ENCODE measurements at places on chromosomes 3 and 15.

- no peak for DNase-seq
These were observed 95.8 kb upstream of the WNT7A start for GRCh38 chr3:13975686-13976085.

GRCh38 chr3:167012691-167013090 is 367.4 kb downstream of the ZBBX start:
- no peak for DNase-seq

GRCh38 chr3:80338366-80338765 is 570.6 kb upstream of the ROBO1 start:
- no peak for DNase-seq

DNA sequence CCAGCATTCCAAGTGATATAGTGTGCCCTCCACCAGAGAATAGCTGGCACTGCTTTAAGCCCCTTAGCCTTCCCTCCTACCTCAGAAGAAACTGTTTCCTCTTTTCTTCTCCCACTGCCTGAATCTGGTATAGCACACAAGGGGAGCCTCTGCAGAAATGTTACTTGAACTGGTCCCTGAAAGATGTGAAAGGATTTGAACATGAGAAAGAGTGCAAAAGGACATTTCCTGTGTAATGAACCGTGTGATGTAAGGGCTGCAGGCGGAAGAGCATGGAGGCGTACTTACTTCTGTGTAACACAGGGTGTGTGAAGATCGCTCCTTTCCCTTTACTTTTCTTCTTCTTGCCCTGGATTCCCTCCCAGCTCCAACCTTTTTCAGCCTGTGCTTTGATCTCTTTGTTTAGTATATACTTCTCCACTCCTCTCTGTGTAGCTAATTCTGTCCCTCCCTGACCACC is 8.4 kb downstream of the TMOD3 start:
- no peak for DNase-seq

DNA sequence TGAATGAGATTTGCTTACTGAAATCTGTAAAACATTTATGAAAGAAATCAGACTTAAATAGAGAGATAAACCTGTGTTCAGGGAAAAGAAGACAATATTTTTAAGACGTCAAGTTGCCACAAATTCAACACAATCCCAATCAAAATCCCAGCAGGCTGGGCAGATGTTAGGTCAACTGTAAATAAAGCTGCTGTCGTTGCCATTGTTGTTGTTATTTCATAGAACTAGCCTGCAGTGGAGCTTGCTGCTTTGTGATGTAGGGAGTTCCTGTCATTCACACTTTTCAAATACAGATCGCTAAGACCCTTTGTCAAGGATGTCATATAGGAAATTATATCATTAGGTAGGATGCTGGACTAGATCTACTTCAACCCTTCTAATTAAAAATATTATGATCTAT is 123.1 kb downstream of the NEO1 start:
- DNase-seq, result no peak

DNA sequence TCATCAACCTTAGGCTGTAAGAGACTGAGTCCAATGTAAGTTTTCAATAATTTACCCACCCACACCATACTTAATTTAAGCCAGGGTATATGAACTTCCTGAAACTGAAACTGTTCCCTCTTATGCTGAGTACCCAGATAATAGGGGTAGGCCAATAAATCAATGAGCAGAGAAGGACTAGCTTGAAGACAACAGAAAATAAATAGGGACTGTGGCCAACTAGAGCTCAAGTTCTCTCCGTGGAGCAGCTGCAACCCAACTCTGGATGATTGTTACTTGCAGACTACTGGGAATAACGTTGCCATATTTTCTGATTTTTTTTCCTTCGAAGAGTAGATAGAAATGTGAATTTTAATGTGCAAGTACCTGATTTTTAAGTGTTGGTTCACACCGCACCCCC is 128.0 kb downstream of the ATG7 start:
- no peak for DNase-seq

GRCh38 chr3:185699927-185700326 is 113.8 kb downstream of the SENP2 start:
- no peak for DNase-seq

GRCh38 chr3:122975163-122975923 is 52.2 kb downstream of the SEMA5B start:
- no peak for DNase-seq

- DNase-seq, result no peak
These were observed 1.0 kb downstream of the ULK3 start for GRCh38 chr15:74841891-74842373.

DNA sequence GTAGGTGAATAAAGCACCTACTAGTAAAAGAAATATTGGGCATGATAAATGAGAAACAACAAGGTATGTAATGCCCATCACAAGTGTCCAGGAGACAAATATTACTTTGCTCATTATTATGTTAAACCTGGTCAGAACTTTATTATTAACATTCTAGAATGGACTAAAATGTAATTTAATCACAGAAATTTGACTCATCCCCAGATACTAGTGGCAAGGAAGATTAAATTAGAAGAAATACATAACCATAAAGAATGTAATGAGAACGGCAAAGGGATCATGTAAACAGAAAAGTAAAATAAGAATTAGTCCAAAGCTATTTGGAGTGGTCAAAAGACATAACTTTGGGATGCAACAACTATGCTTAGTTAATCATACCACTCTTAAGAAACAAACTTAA is 71.2 kb upstream of the STAC start:
- no peak for DNase-seq

DNA sequence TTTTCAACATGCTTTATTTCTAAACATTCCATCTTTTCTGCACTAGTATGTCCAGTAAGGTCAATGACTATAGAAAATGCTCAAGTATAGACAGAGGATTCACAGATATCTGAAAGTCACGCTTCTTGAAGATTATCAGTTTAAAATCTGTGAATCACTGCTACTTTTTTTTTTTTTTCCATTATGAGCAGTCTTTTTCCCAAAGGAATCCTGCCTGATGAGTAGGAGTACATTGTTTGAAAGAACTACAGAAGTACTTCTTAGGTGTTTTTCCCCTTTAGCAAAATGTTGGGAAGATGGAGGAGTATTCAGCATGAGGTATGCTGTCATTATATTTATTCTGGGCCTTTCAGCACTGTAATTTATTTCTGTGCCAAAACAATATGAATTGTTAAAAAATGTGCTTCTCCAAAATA is 266.2 kb downstream of the NLGN1 start:
- no peak for DNase-seq

GRCh38 chr3:138668107-138668506 is 59.5 kb downstream of the FAIM start:
- no peak for DNase-seq

GRCh38 chr3:60064210-60065178 is 1014.7 kb upstream of the CFAP20DC start:
- DNase-seq, result no peak

- no peak for DNase-seq
These were observed 20.1 kb downstream of the FAM3D start for GRCh38 chr3:58646503-58646902.

- DNase-seq, result no peak
These were observed 699 bp upstream of the MESP1 start for GRCh38 chr15:89751748-89752147.

DNA sequence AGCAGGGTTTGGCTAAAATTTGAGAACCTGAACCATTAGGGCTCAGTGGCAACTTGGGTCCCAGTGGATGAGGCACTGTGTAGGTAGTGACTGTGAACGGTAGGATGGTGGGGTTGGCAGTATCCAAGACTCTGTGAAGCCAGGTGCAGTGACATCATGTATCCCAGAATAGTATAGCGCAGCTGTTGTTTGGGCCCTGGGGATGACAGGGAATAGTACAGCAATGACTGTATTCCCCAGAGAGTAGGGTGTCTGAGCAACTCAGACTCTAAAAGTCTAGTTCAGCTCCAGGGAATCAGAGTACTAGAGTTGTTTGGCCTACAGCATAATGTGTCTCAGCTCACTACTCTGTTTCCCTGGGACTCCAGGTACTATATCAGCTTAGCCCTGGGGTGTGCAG is 20.7 kb upstream of the PPP2R3A start:
- DNase-seq, result no peak

DNA sequence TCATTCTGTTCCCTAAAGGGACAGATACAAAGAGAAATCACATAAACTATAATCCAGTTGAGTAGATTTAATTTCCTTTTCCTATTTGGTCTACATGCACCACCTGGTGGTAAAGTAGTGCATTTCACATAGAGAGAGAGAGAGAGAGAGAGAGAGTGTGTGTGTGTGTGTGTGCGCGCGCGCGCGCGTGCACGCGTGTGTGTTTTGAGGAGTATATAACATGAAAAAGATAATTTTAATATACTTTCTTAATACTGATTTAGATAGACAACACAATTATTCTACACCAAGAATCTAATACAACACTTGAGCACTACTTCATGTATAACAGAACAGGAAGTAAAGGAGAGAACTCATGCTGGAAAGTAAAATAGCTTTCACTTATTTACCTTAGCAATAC is 1.1 kb upstream of the FGF7 start:
- DNase-seq, result peak; percentile 4

GRCh38 chr3:119161240-119161639 is 12.2 kb upstream of the UPK1B start:
- DNase-seq, result no peak

GRCh38 chr15:99682455-99682854 is 50.8 kb downstream of the LYSMD4 start:
- no peak for DNase-seq

DNA sequence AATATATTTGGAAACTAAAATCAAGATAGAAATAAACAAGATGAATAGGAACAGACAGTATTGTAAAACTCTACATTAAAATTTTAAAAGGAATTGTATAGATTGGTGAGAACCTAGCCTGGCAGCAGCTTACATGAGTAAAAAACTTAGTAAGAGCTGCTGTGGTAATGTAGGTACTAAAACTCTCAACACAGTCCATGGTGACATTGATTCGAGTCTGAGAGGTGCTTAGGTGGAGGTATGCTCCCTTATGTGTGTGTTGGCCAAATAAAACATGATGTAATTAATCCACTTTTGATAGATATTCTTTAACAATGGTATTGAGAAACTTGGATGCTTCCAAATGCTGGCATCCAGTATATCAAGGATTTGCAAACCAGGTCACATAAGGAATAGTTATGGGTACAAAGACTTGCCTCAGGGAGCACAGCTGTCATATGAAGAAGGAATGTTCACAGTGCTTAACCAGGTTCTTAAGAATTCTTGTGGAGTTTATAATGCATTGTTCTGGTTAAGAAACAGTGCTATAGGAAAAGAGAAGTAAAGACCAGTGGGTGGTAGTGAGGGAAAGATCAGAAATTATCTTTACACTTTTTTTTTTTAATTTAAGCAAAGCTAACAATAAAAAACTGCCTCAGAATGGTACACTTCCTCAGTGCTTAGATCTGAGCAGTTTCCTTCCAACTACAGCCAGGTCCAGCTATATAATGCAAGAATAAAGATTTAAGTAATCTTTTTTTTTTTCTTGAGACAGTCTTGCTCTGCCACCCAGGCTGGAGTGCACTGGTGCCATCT is 24.6 kb upstream of the IL20RB start:
- DNase-seq, result no peak

DNA sequence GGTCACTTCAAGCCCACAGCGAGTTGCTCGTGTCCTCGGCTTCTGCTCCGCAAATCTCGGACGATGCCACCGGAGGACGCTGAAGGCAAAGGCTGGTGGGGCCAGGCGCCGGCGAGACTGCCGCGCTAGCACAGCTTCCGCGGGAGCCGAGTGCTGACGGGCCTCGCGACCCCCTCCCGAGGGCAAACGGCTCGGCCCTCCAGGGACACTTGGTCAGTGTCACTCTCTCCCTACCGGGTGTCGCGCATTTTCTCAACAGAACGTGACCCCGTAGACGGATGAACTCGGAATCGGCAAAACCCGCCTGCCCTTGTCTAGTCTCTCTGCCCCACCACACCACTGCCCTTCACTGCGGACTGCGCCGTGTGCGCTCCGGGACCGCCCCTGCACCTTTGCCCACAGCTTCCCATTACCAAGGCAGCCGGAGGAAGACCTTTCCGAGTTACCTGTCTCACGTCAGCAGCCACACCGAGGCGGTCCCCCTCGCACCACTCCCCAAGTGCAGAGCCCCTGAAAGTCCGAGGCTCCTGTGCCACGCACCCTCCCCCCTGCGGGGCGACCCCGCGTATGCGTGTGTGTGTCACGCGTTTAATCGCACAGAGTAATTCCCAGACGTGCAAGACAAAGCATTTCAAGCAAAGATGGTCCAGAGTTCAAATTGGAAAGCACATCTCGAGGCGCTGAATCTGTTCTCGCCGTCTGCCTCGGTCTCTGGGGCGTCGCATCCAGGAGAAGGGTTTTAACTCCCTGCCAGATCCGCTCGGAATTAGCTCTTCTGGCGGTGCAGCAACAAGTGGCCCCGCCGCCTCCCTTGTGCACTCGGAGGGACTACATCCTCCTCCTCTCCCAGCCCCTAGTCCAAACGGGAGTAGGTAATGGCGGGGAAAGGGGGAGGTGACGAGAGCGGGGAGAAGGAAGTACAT is 245.0 kb upstream of the TOPAZ1 start:
- DNase-seq, result no peak

- no peak for DNase-seq
These were observed 937.2 kb downstream of the ZPLD1 start for GRCh38 chr3:103372031-103372430.

- DNase-seq, result no peak
These were observed 719.3 kb upstream of the SGO1 start for GRCh38 chr3:20905210-20905805.

GRCh38 chr3:25821746-25822573 is 32.1 kb downstream of the OXSM start:
- no peak for DNase-seq

GRCh38 chr3:101050046-101050445 is 56.8 kb upstream of the ABI3BP start:
- no peak for DNase-seq

Measured in activated naive CD4-positive, alpha-beta T cell treated with Interleukin-2 at 50 U/mL for 16 hours (primary cell).